ENCODE measurements at places on chromosomes 16 and 17.

DNA sequence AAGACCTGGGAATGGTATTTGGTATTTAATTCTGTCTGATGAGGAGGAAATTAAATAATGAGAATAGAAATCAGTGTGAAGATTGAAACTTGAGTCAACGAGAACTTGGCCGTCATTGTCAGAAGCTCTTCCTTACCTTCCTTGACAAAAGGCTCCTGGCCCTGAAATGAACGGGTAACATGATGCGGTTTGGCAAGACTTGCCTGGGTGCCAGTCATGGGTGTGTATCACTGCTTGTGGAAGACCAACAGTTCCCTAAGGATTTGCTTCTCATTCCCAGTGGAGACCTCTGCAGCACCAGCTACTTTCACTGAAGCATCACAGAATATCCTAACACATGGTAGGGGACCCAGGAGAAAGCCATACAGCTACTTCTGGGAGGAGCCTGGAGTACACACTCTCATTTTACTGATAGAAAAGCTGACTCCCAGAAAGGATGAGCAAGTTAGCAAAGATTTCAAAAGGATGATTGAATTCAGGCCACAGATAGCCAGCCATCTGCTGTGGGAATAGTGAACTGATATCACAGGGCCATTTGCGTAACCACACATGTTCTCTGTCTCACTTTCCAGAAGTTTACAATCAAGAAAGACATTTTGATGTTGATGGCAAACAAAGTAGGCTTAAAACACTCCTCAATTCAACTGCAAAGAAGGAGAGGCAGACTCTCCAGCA is 258.1 kb upstream of the SALL1 start:
- DNase-seq, result no peak

DNA sequence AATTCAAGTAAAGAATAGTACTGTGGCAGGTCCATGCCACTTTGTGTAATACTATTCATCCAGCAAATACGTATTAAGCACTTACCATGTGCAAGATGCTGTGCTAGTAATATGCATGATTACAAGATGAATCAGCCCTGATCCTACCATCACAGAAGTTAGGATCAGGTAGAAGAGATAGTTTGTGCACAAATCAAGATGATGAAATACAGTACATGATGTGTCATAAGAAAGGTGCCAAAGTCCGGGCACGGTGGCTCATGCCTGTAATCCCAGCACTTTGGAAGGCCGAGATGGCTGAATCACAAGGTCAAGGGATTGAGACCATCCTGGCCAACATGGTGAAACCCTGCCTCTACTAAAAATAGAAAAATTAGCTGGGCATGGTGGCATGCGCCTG is 10.9 kb downstream of the COG4 start:
- no peak for DNase-seq

- DNase-seq, result no peak
Measured at GRCh38 chr17:9116861-9117568, 95.7 kb downstream of the NTN1 start.

- no peak for DNase-seq
Measured at GRCh38 chr16:87850009-87851006, 19.0 kb downstream of the SLC7A5 start.

- no peak for DNase-seq
Measured at GRCh38 chr16:17354141-17354601, 116.6 kb downstream of the XYLT1 start.

GRCh38 chr16:5385115-5385514 is 287.5 kb upstream of the EEF2KMT start:
- DNase-seq, result no peak

- DNase-seq, result no peak
Measured at GRCh38 chr17:63998050-63998720, at the start of gene PRR29. Gene PRR29 (plus strand): TSS chr17:63998351. CDS start chr17:63998365, 14 bp downstream.

GRCh38 chr17:42669977-42670788 is 6.6 kb downstream of the PLEKHH3 start:
- DNase-seq, result no peak

DNA sequence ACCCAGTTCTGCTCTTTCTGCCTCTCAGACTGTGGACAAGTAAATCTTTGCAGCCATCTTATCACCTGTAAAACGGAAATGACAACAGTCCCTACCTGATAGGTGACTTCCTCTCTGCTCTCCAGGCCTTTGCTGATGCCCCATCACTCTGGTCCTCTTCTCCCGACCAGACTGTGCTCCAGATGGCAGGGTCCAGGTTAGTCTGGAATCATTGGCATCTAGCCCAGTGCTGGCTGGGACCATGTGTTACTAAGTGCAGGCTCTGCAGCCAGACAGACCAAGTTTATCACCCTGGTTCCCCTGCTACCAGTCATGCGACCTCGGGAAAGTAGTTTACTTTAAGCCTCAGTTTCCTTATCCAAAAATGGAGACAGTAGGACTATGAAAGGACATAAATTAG is 1.8 kb upstream of the NUBP1 start:
- DNase-seq, result no peak

GRCh38 chr16:55572439-55572838 is 6.0 kb downstream of the CAPNS2 start:
- DNase-seq, result no peak

DNA sequence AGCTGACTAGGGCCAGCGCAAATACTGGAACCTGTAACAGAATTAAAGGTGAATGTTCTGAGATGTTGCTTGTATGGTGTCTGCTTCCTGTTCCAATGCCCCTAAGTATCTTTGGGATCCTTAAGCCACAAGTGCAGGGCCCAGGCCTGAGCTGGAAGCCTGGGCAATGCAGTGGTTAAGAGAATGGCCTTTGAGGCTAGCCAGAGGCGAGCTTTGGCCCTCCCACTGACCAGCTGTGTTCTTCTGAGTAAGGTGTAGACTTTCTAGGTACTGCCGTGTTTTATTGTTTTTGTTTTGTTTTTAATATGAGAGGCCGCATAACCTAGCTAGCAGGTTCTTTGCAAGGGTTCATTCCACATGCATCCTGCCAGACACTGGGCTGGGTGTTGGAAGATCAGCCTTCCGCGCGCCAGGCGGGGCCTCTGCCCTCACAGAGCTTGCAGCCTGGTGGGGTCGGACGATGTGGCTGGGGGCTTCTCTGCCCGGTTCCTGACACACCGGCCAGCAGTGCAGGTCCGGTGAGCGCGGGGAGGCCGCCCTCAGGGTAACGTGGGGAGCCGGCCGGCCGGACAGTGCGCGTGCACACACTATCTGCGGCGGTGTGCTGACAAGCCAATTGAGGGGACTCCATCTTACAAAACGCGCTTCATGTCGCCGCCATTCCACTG is 551 bp upstream of the MLX start:
- DNase-seq, result no peak

GRCh38 chr17:41957031-41957868 is 9.3 kb upstream of the CNP start:
- no peak for DNase-seq

GRCh38 chr16:14309906-14310305 is 238.8 kb downstream of the MRTFB start:
- DNase-seq, result no peak

GRCh38 chr17:72056727-72057290 is 64.0 kb upstream of the SOX9 start:
- no peak for DNase-seq

DNA sequence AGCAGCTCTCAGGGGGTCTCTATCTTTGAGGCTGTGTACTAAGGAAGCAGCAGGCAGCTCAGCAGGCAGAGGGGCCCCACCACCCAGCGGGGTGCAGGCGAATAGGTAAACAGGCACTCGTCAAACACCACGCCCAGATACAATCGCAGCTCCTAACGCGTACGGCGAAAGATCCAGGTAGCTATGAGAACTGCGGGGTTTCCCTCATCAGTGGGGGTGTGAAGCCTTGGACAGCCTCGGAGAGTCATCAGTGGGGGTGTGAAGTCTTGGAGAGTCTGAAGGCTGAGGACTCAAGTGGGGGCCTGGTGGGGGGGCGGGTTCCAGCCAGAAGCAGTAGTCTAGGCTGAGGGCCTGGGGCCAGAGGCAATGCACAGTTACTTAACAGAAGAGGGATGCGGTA is 69.0 kb downstream of the RTN4RL1 start:
- DNase-seq, result no peak

DNA sequence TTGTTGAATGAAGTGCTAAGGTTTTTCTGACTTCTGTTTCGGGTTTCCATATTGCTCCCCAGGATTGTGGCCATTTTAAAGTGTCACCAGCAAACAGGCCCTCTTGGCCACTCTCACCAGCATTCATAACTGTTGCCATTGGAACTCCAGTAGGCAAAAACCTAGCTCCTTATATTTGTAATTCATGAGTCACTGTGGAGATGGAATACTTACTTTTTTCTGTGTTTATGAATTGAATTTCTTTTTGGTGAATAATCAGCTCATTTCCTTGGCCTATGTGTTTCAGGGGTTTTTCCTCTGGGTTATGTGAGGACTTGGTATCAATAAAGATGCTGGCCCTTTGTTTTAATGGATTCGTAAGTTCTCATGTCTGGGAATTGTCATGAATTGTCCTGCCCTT is 255.1 kb downstream of the SNX29 start:
- DNase-seq, result no peak

- DNase-seq, result no peak
Measured at GRCh38 chr17:40850293-40850972, 16.6 kb downstream of the KRT12 start.

DNA sequence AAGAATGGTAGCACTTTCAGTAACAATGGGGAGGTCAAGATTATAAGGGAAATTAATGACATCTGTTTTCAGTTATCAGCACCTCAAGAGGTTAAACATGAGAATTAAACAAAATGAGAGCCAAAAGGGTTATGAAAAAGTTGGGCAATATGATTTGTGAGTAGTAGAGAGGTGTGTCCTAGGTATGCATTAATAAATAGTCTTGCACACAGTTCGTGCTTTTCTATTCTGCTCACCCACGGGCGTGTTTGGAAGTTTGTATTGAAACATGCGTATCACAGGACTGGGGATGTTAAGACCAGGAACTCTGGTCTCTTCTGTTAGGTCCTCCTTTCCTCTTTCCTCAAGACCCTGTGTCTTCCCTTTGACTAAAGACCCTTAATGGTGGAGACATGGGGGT is 6.0 kb downstream of the BPTF start:
- no peak for DNase-seq

DNA sequence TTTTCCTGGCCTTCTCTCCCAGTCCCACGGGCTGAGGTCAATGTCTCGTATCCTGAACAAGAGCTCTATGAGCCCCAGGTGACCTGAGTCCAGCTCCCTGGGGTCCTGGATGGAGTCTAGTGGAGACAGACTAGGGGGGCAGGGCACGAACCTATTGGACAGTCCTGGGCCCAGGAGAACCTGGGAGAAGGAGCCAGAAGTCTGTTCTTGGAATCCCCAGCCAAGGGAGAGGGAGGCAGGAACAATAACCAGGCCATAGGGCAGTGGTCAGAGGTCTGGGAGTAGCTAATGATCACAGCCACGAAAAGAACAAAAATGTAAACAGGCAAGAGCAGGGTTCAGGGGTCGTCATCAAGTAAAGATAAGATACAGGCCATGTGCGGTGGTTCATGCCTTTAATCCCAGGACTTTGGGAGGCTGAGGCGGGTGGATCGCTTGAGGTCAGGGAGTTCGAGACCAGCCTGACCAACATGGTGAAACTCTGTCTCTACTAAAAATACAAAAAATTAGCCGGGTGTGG is 60.8 kb downstream of the COPRS start:
- no peak for DNase-seq

- no peak for DNase-seq
Measured at GRCh38 chr16:87621976-87622713, 19.8 kb downstream of the JPH3 start.

- no peak for DNase-seq
Measured at GRCh38 chr17:40533896-40534295, 31.4 kb downstream of the CCR7 start.

Data from SIG-M5 (cell line).